ENCODE measurements at places on chromosomes 2 and 18. TPM values are rescaled to one million over a fixed set of nuclear protein-coding genes. Genes with fewer than 3 reads are reported as not detected.

DNA sequence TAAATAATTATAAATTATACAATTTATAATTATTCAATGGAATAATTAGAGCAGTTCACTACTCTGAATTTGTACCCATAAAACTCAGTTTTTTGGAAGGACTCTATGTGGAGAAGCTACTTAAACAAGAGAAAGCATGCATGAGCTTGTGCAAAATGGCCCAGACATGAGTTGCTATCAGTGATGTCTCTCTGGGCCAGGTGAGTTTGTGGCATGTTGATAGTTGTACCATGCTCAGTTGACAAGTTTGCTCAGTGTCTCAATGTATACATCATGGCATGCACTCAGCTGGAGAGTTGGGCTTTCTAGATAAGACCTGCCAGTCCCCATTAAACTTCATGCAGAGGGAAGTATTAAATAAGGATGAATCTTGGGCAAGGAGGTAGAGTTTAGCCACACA is 153.8 kb upstream of the TACR1 start:
- H3K27me3 ChIP-seq, result no peaks in the 10 kb centered on the region
- DNase-seq, result no peak
- H3K4me3 ChIP-seq, result no peak overlapping the region

GRCh38 chr2:199779589-199779988 is 71.4 kb downstream of the FTCDNL1 start:
- no peak overlapping the region for H3K4me3 ChIP-seq
- no peaks in the 10 kb centered on the region for H3K27me3 ChIP-seq
- H3K36me3 ChIP-seq, result peaks cover 9% of the 10 kb centered on the region
- H3K27ac ChIP-seq, result no peak overlapping the region
- no peak for DNase-seq

DNA sequence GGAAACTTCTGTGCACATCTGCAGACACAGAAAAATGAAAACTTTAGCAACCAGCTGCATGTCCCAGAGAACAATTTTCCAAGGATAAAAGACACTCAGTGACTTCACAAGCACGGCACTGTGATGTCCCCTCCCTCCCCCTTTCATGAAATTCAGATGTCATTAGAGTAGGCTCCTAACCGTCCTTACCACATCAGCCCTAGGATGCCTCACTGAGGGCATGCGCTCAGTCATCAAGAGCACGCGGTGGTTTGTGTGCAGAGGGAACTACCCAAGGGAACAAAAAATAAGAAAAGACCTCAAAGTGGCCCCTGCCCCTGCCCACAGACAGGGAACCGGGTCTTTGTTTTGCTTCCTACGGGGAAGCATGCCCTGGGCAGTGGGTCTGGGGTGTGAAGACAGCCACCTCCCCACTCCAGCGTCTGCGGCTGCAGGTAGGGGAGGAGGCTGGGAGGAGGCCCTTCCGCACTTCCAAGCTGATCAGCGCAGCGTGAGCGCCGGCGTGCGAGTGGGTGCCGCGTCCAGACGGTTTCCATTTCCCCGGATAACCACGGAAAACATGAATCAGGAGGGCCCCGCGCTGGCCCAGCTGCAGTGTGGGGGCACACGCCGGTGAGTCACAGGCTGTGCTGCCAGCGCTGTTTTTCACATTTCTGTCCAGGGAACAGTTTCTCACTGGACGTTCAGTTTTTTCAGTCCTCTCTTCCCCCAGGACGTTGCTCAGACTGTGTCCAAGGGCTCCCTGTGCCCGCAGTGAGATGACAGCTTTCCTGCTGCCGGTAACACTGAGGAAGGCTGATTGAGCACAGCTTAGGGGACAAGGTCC is 70.6 kb downstream of the COPS8 start:
- H3K36me3 ChIP-seq, result no peaks in the 10 kb centered on the region
- no peaks in the 10 kb centered on the region for H3K27me3 ChIP-seq
- H3K27ac ChIP-seq, result no peak overlapping the region
- no peak for DNase-seq

- H3K27me3 ChIP-seq, result no peaks in the 10 kb centered on the region
- H3K4me1 ChIP-seq, result peaks cover 6% of the 10 kb centered on the region
- no peak overlapping the region for H3K4me3 ChIP-seq
- no peak overlapping the region for H3K27ac ChIP-seq
- no peaks in the 10 kb centered on the region for H3K36me3 ChIP-seq
Observed at GRCh38 chr2:152499896-152500735, 165.1 kb downstream of the FMNL2 start.

- no peaks in the 10 kb centered on the region for H3K4me1 ChIP-seq
- H3K4me3 ChIP-seq, result no peak overlapping the region
- DNase-seq, result no peak
- no peak overlapping the region for H3K27ac ChIP-seq
Observed at GRCh38 chr2:102509749-102510148, 36.7 kb downstream of the SLC9A4 start.

DNA sequence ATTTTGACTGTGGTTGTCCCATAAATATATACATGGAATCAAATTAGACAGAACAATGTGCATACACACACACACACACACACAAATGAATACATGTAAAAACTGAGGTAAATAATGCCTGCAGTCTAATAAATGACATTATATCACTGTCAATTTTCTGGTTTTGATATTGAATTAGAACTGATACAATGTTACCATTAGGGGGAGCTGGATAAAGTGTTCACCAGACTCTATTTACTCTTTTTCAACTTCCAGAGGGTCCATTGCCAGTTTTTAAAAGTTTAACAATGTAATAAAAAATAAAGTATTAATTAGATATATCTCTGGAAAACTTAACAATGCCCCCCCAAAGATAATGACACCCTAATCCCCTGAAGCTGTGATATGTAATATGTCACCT is 1666.8 kb upstream of the TMEFF2 start:
- H3K27ac ChIP-seq, result no peak overlapping the region
- H3K27me3 ChIP-seq, result no peaks in the 10 kb centered on the region
- H3K36me3 ChIP-seq, result no peaks in the 10 kb centered on the region
- DNase-seq, result no peak
- no peaks in the 10 kb centered on the region for H3K4me1 ChIP-seq
- no peak overlapping the region for H3K4me3 ChIP-seq

DNA sequence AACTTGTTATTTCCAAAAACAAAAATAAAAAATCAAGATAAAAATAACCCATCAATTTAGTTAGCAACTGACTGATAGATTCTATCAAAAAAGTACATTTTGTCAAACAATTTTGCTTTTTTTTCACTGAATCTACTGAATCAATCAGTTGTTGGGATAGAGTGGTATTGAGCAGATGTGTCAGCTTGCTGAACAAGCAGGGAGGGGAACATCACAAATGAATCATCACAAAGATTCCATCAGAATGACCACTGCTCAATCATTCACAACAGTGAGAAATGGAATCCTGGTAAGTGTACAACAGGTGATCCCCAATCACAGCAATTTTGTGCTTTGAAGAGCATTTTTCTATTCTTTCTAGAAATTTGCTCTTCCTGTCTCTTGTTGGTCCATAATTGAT is 12.3 kb upstream of the SLC14A2 start:
- peaks cover 2% of the 10 kb centered on the region for H3K4me1 ChIP-seq
- H3K36me3 ChIP-seq, result no peaks in the 10 kb centered on the region
- DNase-seq, result no peak
- no peak overlapping the region for H3K4me3 ChIP-seq
- no peak overlapping the region for H3K27ac ChIP-seq
- no peaks in the 10 kb centered on the region for H3K27me3 ChIP-seq

- no peaks in the 10 kb centered on the region for H3K27me3 ChIP-seq
- H3K36me3 ChIP-seq, result no peaks in the 10 kb centered on the region
- H3K4me1 ChIP-seq, result no peaks in the 10 kb centered on the region
- no peak overlapping the region for H3K27ac ChIP-seq
Observed at GRCh38 chr18:34915046-34915445, 126.2 kb upstream of the MAPRE2 start.

GRCh38 chr2:175282300-175282699 is 100.8 kb upstream of the ATP5MC3 start:
- H3K4me1 ChIP-seq, result no peaks in the 10 kb centered on the region
- no peak overlapping the region for H3K4me3 ChIP-seq
- H3K27ac ChIP-seq, result no peak overlapping the region
- DNase-seq, result no peak

DNA sequence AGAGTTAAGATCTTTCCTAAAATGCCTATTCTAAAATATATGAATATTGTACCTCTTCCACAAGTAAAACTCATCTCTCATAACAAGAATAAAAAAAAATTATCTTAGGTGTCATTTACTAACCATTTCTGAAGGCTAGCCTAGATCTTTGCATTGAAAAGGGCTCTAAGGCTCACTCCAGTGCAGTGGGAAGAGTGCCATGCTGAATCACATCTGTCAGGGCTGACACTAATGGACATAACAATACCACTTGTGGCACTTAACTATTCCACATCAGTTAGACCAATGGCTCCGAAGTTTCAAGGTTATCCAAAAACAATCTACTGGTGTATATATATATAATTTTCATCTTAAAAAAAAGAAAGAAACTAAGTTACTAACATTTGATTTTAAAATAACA is 130.2 kb downstream of the EXOC6B start:
- no peak overlapping the region for H3K4me3 ChIP-seq
- no peaks in the 10 kb centered on the region for H3K36me3 ChIP-seq
- H3K27me3 ChIP-seq, result no peaks in the 10 kb centered on the region
- peaks cover 4% of the 10 kb centered on the region for H3K4me1 ChIP-seq
- H3K27ac ChIP-seq, result no peak overlapping the region

GTF2A1L gene
- total RNA-seq, result not detected

FSHR gene
- total RNA-seq, result not detected

SOX11 gene
- total RNA-seq, result 42.8 TPM

CACNB4 gene
- total RNA-seq, result 1.4 TPM

Measured in H9 (cell line).